Stimulated activated naive CD8-positive, alpha-beta T cell treated with anti-CD3 and anti-CD28 coated beads, Interleukin-15, Interleukin-2, amounts not matched to agents 100 U/mL and 50 U/mL, for 24 hours (primary cell): ENCODE measurements at places on chromosomes 1 and 21.
A peak's percentile ranks its signal among the peaks of the same experiment; 100 is the strongest.

- no peak for DNase-seq
Observed at GRCh38 chr1:88799491-88799890, 91.9 kb downstream of the GTF2B start.

- DNase-seq = no peak
Observed at GRCh38 chr1:117809764-117810163, 119.7 kb downstream of the GDAP2 start.

GRCh38 chr1:218431476-218431875 is 86.3 kb downstream of the TGFB2 start:
- no peak for DNase-seq

- DNase-seq = no peak
Observed at GRCh38 chr21:37447288-37447936, 80.8 kb downstream of the DYRK1A start.

DNA sequence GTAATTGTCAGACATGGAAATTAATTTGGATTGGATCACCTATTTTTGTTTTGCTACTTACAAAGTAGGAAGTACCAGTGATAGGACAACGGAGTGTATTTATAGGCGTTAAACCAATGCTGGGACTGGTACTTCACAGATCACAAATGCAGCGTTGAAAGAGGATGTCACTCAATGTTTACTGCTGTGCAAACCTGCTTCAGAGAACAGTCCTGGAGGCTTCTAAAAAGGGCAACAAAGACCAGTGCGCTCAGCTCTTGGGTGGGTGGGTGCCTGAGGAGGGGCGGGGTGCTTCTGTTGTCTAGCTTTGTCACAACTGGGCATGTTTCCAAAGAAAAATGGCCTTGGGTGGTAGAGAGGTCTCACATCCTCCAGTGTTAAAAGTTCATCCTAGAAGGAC is 2.1 kb downstream of the C1orf21 start:
- DNase-seq = no peak

DNA sequence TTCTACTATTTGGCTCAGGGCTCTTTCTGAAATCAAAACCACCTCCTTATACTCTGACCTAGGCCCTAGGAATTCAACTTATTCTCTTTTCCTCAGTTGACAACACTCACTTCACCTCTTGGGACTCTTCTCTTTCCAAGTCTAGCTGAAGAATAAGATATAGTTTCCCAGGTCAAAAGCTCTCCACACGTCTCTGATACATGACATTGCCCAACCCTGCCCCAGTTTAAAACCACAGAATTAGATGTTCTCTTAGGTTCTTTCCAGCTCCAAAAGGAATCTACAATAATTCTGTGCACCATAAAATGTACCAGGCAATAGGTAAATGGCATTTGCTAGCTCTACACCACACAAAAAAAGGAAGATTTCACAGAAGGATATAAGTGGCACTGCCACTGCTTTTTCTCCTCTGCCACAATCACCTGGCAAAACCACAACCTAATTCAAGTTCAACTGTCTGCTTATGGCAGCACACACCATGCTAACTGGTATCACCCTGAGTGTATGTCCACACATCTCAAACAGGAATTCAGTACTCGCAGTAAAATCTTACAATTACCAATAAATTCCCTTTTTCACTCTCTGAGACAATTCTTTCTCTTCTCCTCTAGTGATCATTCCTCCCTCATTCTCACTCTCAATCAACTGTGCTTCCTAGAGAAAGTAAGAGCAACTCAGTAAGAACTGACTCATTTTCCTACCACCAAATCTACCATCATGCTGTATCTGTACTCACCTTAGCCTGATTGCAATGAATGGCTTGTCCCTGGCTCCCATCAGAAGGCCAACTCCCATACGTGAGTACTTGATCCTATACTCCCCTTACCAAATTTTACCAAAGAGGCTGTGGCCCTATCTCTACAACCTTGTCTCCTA is 27.3 kb downstream of the ZBTB8OS start:
- peak; percentile 24 for DNase-seq

- DNase-seq = no peak
Observed at GRCh38 chr1:29455781-29456180, 219.5 kb downstream of the PTPRU start.

DNA sequence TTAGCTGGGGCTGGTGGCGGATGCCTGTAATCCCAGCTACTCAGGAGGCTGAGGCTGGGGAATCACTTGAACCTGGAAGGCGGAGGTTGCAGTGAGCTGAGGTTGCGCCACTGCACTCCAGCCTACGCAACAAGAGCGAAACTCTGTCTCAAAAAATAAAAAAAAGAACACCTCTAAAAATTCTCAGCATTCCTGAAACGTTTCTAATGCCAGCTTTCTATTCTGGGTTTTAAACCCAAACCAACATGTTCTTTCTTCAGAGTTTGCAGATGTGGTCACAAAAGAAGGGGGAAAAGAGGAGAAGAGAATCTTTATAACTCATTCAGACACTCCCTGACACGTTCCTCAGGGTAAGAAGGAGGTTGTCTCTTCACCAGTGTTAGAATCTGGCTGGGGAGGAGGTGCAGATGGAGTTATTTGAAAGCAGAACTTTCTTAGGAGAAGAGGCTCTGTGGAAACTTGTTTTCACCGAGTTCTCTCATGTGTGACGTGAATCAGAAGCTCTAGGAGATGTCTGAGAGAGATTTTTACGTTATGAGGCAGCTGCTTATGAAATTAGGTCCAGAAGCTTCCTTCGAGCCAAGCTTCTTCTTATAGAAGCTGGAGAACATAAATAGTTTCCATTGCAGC is 17.8 kb upstream of the CNR2 start:
- no peak for DNase-seq
